COLO829 (cell line): ENCODE measurements at places on chromosomes 11 and 22.

DNA sequence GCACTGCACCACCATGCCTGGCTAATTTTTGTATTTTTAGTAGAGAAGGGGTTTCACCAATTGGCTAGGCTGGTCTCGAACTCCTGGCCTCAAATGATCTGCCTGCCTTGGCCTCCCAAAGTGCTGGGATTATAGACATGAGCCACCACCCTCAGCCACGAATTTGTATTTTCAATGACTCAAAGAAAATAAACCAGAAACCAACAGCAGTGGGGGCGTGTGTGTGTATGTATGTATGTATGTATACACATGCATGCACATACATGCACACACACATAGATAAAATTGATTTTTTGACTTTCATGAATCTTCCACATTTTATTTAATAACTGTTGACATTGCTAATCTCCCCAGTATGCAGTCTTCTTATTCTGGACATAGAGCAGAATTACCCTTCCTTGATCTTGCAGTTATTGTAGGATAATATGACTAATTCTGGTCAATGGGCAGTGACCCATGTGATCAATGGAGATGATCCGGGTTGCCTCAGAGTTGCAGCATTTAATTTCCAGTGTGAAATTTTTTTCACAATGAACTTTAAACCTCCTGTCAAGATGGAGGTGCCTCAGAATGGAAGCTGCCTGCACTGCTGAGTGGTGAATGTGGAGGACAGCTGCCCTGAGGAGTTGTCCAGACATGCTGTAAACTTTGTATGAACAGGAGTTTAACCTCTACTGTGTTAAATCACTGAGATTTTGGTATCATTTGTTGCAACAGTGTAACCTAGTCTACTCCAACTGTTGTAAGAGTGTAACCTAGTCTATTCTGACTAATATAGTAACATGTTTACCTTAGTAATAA is 12.8 kb upstream of the PTPN5 start:
- DNase-seq, result no peak

DNA sequence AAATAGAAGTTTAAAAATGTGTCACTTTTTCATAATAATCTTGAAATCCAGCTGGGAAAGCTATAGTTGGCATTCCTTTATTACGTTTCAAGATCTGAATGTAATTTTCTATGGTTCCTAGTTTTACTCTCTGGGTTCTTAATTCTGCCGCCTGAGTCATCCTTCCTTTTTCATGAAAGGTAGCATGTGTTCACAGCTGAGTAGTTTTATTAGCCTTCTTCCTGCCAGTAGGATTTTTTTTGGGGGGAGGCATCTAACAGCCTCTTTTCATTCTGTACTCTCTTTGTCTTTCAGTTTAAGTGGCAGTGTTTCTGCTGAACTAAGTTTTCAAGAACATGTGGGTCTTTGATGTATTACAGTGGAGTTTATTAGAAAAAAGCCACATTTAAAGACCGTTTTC is 36.5 kb downstream of the OR2AG2 start:
- DNase-seq, result peak; percentile 96

DNA sequence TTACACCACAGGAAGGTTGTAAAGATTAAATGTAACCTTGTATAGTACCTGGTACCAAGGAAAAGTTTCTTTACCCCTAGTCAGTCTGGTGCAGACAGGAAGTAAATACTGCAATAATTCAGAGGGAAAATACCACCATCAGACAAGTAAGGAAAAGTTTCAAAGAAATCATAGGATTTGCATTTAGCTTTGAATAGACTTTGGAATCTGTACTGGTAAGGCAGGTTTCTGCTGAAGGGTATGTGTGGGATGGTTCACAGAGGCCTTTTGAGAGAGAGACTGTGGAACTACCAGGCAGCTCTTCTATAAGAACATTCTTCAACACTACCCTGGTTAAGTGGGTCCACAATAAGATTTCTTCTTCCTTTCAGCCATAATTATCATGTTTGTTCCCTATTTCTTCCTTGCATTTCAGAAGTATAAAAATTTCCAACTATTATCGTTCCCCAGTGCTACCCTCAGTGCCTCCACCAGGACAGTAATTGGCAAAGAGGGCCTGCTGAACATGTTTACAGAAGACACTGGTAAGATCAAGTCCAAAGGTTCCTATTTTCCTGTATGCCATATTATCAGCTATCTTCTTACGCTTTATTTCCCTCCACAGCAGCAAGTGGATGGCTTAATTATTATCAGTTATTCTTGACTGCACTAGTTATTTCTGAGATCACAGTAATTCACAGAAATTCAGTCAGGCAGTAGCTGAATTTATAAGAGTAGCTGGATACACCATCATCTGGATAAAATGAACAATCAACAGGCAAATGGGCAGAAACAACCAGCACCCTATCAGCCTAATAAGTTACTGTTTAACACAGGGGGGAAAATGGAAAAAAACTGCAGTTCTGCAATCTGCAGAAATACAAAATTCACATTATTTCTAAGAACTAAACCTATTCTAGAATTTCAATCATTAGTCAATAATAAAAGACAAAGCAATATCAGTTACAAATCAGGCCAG is 48.5 kb downstream of the PITPNB start:
- DNase-seq, result no peak

- DNase-seq, result no peak
Observed at GRCh38 chr11:112477581-112478317, 217.1 kb upstream of the PLET1 start.

GRCh38 chr11:78514922-78515502 is 59.7 kb downstream of the NARS2 start:
- no peak for DNase-seq

DNA sequence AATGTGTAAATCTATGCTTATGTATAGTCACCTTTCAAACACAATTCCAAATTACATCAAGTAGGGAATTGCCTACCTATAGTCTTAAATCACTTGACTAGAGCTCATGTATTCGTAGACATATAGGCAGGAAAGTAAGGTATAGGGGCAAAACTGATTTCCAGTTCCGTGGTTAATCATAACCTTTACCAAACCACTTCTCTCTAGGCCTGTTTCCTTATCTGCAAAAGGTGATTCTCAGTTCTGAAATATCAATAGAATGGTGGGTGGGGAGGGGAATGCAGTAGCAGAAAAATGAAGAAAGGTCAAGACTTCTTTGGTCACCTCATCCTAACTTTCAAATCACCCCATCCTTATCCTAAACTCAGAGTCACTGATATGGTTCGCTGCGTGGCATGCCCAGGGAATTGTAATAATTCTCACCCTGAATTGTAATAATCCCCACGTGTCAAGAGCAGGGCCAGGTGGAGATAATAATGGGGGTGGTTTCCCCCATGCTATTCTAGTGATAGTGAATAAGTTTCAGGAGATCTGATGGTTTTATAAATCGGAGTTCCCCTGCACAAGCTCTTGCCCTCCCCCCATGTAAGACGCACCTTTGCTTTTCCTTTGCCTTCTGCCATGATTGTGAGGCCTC is 1.9 kb upstream of the ANO5 start:
- no peak for DNase-seq

DNA sequence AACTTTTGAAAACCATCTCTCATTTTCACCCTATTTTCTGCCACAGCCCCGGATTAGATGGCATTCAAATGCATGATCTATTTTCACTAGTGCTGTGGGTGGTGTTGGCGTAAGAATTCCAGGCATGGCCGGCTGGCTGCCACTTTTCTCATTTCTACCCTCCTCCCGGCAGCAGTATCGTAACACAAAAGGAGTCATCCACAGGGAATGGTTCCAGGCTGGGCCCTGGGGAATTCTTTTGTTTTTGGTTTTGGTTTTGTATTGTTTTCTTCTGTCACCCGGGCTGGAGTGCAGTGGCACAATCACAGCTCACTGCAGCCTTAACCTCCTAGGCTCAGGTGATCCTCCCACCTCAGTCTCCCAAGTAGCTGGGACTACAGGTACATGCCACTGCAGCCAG is 13.8 kb downstream of the JAML start:
- DNase-seq, result no peak

DNA sequence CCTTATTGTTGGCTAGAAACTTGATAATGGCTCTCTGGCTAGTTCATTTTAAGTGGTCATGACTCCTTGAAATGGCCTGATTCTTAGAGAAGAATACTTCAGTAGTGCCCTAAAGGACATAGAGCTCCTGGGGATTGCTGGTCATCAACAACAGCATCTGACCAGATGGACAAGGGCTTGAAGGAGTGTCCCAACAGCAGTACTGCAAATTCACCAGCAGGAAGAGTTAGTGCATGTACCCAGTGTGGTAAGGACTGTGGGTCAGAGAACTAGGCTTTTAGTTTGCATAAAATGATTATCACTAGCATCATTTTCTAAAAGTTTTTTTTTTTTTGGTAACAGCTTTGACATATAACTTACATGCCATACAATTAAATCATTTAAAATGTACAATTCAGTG is 39.5 kb upstream of the CUL5 start:
- no peak for DNase-seq

- no peak for DNase-seq
Observed at GRCh38 chr22:17007852-17008731, at the start of gene GAB4. GAB4 (minus strand) TSS chr22:17008222; CDS start chr22:17008114, 108 bp downstream.

GRCh38 chr11:102878595-102878994 is 3.8 kb upstream of the MMP12 start:
- DNase-seq, result no peak

DNA sequence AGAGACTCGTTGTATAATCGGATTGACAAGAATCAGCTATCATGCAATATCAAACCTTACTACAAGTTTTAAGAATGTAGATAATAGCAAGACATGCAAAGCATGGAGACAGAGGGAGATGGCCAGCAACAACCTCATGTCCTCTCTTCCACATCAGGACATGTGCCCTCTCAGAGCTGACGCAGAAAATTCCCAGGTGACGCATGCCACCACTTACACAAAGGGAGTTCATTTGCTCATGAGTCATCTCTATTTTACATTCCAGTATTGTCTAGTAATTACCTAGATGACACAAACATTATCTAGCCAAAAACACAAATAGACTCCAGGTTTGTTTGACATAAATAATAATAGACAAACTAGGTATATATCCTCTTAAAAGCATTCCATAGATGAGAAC is 38.1 kb upstream of the OPCML start:
- no peak for DNase-seq

- DNase-seq, result no peak
Observed at GRCh38 chr11:115557681-115558080, 53.5 kb upstream of the CADM1 start.

- DNase-seq, result no peak
Observed at GRCh38 chr11:26947904-26948639, 45.8 kb upstream of the FIBIN start.
